ENCODE measurements at places on chromosomes 6 and 20.
A peak's percentile ranks its signal among the peaks of the same experiment; 100 is the strongest.

GRCh38 chr20:51740838-51741237, 27.4 kb downstream of the ATP9A start:
- DNase-seq = no peak

DNA sequence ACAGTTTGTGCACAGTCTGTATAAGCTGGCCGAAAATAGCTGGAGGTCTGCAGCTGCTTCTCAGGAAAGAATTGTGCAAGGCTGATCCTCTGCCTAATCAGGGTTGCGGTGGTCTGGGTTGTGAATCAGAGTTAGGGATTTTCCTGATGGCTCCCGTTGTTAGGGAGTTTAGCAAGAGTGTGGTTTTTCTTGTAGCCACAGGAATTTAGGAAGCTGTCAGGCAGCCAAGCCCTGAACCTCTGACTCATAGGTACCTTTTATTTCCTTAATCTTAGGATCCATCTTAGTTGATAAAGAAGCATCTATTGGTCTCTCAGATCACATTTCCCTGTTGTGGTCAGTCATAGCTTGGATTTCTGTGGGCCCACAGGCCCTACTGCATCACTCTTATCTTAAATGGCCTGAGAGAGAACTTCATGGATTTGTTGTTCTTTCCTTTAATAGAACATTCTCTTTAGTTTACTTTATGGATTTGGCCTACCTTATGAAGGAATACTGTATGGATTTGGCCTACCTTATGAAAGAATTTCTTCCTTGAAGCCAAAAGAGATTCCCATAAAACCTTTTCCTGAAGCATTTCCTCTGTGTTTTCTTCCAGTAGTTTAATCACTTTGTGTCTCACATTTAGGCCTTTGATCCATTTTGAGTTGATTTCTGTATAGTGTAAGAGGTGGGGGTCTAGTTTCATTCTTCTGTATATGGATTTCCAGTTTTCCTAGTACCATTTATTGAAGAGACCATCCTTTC, 10.3 kb downstream of the KIF25 start:
- DNase-seq = no peak

GRCh38 chr6:119218548-119218947, 131.0 kb downstream of the MAN1A1 start:
- no peak for DNase-seq

DNA sequence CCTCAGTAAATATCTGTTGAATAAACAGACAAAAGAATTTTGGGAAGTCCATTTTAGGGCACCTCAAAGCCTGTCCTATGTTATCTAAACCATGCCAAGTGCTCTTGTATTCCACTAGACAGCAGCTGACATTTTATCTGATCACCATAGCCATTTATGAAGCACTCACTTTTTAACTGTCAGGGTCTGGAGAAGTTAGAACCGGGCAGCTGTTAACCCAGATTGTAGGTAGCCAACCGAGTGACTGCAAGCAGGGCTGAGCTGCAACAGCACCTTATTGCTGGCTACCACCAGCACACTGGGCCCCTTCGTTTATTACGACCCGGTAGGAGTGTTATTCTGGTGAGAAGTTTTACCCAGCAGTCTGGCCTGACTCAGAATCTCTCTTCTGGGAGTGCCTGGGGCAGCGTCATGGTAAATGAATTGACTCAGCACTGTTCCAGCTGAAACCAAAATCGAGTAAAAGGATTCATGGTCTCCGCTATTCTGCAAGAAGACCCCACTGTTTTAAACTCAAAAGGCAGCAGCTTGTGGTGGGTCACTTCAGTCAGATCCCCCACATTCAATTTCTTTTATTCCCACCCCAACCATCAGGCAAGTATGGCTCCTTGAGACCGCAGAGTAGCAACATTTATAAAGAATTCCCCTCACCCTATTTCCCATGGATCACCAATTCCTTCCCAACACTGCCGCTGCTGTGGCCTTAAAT, 1.7 kb downstream of the UBE2V1 start:
- no peak for DNase-seq

- no peak for DNase-seq
These were observed 659 bp downstream of the TAF4 start for GRCh38 chr20:62064770-62065673.

GRCh38 chr6:102853249-102853955, 1459.9 kb downstream of the GRIK2 start:
- DNase-seq = no peak

DNA sequence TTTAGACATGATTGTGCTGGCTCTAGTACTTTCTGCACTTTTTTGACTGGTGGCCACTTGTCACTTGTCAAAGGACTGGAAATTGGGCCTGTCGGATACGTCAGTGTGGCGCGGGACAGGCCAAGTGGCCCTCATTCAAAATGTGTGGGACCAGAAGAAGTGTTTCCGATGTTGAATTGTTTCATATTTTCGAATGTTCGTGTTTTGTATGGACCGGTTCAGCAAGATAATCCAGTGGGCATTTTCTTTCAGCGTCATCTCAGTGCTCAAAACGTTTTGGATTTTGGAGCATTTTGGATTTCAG, 3.5 kb downstream of the KIF25 start:
- no peak for DNase-seq

- no peak for DNase-seq
These were observed 1.5 kb upstream of the TPBG start for GRCh38 chr6:82362144-82362543.

DNA sequence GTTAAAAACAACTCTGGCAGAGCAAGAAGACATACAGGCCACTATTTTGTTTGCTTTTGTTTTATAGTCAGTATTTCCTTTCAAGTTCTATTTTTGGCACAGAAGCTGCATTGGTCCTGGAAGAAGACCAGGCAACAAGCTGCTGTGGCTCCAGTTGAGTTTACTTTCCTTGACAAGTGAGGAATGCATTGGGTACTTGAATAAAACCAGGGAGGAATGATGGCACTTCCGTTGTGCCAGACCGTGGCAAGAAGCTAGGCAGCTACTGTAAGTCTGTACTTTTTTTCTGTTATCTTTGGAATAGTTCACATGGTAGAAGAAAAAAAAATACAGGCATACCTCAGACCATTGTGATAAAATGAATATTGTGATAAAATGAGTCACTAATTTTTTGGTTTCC, 66.3 kb downstream of the NCOA3 start:
- DNase-seq = peak; percentile 28

DNA sequence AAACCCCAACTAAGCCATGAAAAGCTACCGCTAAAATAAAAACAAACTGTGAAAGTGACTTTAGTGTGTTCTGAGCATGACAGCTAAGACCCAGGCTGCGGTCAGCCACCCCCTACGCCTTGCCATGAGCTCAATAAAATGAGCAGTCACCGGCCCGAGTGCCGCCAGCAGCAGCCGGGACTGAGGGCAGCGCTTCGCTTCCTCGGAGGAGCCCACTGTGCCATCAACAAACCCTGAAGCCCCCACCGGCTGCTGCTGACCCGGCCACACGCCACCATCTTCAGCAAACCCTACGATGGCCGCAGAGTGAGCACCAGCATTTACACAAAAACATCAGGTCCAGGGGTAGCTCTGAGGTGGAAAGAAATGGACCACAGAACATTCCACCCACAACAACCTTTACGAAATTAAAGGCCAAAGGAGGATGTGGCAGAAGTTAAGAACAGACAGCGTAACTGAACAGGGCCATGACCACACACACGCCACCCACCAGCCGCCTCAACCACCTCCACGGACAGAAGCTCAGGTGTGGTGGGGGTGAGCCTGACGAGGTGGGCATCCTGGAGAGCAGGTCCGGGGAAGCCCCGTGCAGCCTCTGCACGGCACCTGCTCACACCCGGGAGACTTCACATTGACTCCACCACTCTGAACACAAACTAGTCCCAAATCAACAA, 67.0 kb downstream of the THBS2 start:
- no peak for DNase-seq

DNA sequence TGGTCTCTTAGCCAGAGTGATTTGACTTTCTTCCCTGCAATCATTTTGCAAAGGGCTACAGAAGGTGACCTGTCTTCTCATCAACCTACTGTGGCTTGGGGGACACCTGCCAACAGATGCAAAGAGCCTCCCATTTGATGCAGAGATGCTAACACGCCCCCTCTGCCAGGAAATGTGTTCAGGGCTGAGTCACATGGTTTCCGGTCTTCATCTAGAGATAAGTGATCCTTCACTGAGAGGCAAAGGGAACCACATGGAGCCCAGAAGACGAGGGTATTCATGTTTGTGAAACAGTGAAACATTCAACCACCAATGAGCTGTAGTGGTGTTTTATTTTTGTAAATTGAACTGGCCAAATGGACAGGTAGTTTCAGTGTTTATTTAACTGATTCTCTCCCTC, 109.0 kb upstream of the RIN2 start:
- DNase-seq = no peak

DNA sequence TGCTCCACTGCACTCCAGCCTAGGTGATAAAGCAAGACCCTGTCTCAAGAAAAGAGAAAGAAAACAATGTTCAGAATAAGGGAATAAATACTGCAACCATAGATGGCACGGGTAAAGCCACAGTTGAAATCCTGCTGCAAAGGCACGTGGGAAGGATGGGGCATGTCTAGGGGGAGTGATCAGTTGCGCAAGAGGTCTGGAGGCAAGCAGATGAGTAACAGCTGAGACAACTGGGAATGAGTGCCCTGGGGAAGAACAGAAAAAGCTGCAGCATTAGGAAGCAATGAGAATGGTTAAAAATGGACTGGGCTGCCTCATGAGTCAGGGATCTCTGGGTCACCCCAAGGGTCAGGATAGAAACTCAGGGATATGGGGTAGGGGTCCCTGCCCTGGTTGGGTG, 96.3 kb downstream of the GMPR start:
- no peak for DNase-seq

DNA sequence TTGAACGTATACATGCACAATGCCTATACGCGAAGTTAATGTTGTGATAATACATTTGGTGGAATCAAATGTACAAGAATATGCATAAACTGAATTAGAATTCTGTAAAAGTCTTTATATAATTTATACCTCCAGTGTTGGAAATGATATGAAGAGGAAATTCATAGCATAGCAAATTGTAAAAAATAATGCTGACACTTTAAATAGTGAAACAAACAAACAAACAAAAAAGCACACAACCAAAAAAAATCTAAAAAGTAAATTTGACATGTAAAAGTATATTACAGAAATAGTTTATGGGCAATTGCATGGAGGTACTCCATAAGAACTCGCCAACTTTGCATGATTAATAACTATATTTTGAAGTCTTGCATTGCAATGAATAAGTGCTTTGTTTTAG, 780.9 kb downstream of the TBC1D32 start:
- no peak for DNase-seq
